OCI-LY7 (cell line): ENCODE measurements at places on chromosomes 2 and 18.

DNA sequence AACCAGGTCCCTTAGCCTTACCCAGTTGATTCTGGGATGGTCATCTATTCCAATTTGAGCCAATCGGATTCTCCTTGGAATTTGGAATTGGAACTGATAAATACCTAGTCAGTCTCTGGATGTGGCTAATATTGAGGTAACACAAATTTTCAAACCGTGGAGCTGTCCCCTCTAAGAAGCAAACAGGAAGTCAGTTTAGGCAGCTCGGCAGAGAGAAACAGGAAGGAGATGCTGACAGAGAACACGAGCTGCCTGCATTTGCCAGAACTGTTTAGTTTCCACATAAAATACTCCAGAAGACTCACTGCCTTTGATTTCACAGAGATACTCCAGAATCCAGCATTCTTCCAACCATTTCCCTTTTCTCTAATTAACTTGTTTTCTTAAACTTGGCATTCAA lies 1024.9 kb downstream of the BCL11A start:
- peak; percentile 1 for DNase-seq

DNA sequence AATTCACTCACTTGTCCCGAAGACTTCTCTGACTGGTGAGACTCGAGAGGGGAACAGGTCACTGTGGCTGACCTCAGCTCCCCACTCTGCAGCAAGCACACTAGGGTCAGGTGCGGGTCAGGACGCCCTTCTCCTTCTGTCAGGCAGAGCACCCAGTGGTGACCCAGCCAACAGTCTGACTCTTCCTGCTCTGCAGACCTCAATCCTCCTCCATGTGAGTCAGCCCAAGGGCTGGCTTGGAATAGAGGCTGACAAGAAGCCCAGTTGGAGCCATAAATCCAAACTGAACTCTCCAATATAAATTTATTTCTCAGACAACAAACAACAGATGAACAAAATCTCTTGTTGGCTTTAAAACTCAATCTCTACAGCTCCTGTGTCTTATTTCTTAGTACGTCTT lies 253.1 kb downstream of the SH3BP4 start:
- DNase-seq: no peak

DNA sequence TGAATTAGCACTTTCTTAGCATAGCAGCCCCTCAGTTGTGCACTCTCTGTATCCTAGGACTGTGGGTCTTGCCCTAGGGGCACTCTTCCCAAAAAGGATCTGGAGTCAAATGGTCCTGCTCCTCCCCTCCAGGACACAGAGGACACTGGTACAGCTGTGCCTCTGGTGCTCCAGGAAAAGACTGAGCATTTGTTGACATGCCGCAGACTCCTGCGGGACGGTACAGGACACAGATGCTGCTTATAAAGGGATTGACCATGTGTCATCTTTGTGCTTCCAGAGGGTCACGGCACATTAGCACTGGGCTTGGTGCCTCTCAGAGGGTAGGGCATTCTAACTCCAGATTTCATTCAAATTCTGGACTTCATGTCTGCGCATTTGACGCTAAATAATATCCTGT lies 110.5 kb downstream of the KLF7 start:
- DNase-seq: no peak

DNA sequence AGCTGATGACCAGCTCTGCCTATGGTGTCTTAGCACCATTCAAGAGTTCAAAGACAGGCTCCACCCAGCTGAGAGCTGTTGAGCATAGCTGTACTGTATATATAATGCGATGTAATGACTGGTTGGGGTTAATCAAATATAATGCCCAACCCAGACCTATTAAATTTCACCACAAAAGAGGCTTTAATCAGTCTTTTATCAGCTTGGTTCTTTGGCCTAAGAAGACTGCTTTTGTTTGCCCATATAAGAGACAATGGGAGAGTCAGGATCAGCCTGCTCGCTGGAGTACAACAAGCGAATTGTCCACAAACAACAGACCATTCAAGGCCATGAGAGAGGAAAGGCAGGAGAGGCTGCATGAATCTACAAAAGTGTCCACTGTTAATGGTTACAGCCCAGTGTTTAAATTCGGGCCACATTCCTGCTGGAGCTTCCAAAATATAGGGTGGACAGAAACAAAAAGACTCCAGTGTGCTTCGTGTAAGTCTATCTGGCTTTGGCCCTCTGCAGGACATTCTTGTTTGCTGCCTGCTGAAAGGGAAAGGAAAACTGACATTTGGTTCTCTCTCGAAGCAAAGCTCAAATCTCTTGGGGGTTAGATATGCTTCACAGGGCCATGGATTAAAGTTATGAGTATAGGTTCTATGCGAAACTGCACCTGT lies 299.0 kb upstream of the FBXO11 start:
- DNase-seq: no peak

DNA sequence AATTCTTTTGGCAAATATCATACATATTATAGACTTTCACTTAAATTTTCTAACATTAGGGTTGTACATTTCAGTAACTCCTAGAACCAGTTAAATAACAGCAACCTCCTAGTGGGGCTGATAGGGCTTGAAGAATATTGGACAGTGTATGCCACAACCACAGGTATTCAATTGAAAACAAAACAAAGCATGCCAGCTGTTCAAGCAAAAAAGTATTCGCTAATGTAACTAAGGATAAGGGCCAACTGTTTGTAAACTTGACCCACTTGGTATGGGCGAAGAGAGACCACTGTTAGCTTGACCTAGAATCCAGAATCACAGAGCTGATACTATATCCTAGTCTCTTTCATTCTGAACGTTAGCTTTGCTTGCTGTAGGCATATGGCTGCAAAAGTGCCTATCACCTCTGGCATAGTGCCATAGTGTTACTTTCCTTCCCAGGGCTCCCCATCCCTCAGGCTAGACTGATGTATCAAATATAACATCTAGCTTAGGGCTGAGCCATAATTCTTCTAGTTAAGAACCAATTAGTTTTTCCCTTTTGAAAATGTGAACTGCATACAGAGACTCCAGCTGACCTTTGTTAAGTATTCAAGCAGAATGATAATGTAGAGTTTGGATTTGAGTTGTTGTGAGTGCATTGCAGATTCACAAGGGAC lies 458.8 kb upstream of the NRXN1 start:
- DNase-seq: no peak
